ENCODE measurements at places on chromosomes 7 and 10.

DNA sequence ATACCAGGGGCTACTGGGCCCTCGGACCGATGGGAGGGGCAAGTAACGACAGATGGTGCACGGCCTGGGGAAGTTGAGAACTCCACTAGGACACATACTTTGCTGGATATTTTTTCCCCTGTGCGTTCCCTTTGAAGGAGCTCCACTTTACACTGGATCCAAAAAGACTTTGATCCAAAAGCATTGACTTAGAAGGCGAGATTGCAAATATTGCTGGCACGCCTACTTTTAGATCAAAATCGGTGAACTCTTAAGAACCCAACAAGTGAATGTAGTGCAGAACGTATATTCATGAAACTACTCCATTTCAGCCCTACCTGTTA lies 436 bp upstream of the SLC25A13 start:
- DNase-seq, result no peak

DNA sequence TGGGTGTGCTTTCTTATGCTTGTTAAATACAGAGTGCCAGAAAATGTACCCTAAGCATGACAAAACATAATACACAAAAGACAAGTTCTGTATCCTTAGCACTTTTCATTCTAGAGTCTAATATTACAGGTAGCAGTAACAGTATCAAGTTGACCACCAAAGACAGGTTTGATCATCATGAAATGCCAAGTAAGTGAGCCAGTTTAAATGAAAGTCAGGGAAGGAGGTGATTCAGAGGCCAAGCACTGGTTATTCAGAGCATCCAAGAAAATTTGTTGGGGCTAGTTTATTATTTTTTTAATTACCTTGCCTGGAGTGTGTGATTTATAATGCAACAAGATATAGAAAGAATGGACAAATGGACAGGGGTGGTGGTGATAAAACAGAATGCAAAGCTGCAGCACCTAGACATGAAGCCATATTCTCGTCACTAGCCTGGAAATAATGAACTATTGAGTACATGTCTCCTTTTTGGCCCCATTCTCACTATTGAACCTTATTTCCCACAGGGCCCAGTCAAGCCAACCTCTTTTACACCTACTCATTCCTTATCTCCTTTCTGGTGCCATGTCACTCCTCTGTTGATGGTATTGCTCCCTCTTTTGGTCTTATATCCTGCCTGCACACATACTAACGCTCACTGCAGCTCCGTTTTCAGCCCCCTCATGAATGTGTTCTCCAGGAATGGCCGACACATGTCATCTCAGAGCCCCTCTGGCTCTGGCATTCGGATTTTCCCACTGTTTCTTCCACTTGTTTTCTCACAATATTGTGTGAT lies 78.6 kb upstream of the GLCCI1 start:
- DNase-seq, result no peak

GRCh38 chr10:36573246-36573645 lies 552.2 kb upstream of the ANKRD30A start:
- no peak for DNase-seq

GRCh38 chr7:127877951-127878350 lies 153.3 kb downstream of the LRRC4 start:
- DNase-seq, result no peak

DNA sequence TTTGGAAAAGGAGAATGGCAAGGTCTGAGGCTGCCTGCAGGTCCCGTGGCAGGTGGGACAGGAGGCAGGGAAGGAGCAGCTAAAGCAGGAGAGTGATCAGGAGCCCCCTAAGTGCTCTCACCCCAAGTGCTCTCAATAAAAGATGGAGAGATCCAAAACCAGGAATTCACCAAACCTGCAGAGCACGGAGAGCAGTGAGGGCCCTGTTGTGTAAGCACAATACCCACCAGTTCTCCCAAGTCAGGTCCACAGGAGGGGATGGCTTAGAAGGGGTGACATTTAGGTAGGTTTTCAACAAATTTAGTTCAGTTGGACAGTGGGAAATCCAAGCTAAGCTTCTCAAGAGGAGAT lies 40.8 kb downstream of the GNA12 start:
- no peak for DNase-seq

DNA sequence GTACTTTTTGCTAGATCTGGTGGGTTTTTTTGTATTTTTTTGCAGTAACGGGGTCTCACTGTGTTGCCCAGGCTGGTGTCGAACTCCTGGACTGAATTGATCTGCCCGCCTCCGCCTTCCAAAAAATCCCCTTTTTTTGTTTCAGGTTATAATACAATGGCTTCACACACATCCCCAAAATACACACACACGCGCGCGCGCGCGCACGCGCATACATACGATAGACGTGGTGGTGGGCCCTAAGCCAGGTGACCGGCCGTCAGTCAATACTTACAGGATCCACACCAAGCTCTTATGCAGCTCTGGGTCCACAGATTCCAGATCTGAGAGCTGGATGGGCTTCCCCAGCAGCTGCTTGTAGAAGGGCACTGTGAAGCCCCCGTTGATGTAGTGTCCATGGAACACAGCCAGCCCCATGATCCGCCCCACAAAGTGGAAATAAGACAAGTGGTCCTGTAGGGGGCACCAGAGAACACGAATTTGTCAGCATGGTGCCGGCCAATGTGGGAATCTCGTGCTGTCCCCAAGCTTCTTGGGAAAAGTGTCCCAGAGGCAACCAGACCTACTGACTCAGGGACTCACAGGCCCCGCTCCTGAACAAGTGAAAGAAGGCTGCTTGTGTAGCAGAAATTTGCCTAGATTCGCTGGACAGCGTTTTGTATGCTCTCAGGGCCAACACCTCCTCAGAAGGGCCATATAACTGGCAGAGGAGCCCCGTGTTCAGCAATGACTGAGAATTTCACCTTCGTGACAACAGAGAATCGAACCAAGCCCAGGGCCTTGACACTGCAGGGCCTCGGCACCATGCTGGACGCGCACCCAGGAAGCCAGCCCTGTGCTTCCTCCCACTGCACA lies 103.6 kb downstream of the SMURF1 start:
- peak; percentile 72 for DNase-seq

GRCh38 chr7:83921271-83921940 lies 272.5 kb upstream of the SEMA3E start:
- no peak for DNase-seq

- DNase-seq, result no peak
These were observed 204.9 kb upstream of the SP8 start for GRCh38 chr7:20991544-20991943.

- no peak for DNase-seq
These were observed 82.6 kb downstream of the FOXL3 start for GRCh38 chr7:372546-372931.

DNA sequence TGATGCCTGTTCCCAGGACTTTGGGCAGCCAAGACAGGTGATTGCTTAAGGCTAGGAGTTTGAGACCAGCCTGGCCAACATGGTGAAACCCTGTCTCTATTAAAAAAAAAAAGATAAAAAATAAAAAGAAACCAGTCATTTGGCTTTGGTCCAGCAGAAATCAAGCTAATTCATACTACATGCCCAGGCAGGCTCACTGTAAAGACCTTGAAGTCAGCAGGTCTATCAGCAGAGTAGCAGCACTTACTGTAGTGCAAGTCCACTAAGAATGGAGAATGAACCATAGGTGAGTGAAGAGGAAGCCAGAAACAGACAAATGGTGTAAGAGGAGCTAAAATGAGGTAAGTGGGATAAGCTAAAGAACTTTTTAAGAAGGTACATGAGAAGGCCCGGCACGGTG lies 24.7 kb downstream of the PSPH start:
- no peak for DNase-seq

DNA sequence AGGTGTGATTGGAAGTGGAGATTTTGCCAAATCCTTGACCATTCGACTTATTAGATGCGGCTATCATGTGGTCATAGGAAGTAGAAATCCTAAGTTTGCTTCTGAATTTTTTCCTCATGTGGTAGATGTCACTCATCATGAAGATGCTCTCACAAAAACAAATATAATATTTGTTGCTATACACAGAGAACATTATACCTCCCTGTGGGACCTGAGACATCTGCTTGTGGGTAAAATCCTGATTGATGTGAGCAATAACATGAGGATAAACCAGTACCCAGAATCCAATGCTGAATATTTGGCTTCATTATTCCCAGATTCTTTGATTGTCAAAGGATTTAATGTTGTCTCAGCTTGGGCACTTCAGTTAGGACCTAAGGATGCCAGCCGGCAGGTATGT lies 13.6 kb downstream of the STEAP2 start:
- no peak for DNase-seq

DNA sequence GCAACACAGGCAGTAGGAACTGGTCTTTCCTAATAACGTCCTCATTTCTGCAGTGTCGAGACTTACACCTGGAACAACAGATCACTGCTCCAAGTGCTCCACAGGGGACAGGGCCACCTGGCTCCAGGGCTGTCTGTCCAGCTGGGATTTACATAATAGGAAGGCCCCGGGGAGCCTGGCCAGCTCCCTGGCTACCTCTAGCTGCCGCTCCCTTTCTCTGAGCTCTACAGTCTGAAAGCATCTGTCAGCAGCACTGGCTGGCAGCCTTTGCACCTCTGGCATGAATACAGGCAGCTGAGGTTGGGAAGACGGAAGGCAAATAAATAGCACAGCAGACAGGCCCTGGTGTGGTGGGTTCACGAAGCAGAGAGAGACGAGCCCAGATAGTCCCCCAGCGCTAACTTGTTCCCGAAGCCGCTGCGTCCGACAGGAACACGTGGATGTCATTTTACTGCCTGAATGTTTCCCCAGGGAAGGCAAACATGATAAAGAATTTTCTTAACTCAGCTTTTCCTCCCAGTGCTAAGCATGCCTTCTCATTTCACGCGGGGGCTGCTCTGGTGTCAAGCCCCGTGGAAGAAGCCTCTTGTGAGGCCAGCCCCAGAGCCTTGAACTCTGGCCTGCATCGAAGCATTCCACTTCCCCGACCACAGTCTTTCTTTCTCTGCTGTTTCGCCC lies 105.4 kb downstream of the ITIH5 start:
- DNase-seq, result no peak
